ENCODE measurements at places on chromosomes 2 and 18. TPM values are rescaled to one million over a fixed set of nuclear protein-coding genes. Genes with fewer than 3 reads are reported as not detected.

GRCh38 chr2:224520064-224520463 lies 65.1 kb downstream of the CUL3 start:
- ATAC-seq, result no peak

GRCh38 chr2:201656102-201656501 lies 12.8 kb upstream of the TMEM237 start:
- ATAC-seq, result no peak

DNA sequence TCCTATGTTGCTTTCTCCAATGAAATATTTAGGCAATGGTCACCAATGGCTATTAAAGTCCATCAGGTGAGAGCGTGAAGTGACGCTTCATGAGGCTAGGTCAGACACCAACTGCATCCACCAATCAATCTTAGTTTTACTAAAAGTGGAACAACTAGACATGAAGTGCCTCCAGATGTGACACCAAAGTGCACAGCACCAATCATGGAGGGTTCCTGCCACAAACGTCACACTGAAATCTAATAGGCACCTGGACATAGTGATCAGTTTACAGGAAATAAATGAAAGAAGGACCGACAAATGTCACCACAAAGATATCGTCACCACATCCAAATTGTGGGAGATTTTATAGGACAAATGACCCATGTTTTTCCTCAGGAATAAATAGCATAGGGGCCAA lies 70.5 kb downstream of the PSMG2 start:
- ATAC-seq, result no peak

Gene COLEC12
- total RNA-seq, result 34.1 TPM

Gene DNAJB2
- 46.4 TPM for total RNA-seq

DNA sequence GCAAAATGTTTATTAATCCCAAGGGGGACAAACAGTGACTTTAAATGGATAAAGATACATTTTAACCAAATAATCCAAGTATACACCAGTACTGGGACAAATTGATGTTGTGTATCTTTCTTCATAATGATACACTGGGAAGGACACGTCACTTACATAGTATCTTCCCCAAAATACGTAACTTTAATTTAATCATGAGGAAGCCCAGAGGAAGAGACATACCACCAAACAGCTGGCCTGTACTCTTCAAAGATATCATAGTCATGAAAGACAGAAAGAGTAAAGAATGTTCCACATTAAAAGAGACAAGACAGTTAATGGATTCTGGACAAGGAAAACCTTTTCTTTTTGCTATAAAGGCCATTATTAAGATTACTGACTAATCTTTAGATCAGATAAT lies 37.1 kb downstream of the AGFG1 start:
- no peak for ATAC-seq

GRCh38 chr2:37000988-37001556 lies 34.7 kb upstream of the STRN start:
- no peak for ATAC-seq

GRCh38 chr2:207153266-207153975 lies 12.3 kb downstream of the KLF7 start:
- ATAC-seq, result no peak

- no peak for ATAC-seq
Measured at GRCh38 chr2:237708491-237708890, 81.1 kb downstream of the LRRFIP1 start.

Gene GAL3ST2
- total RNA-seq, result not detected

- no peak for ATAC-seq
Measured at GRCh38 chr2:191501561-191502168, 176.3 kb upstream of the NABP1 start.

DNA sequence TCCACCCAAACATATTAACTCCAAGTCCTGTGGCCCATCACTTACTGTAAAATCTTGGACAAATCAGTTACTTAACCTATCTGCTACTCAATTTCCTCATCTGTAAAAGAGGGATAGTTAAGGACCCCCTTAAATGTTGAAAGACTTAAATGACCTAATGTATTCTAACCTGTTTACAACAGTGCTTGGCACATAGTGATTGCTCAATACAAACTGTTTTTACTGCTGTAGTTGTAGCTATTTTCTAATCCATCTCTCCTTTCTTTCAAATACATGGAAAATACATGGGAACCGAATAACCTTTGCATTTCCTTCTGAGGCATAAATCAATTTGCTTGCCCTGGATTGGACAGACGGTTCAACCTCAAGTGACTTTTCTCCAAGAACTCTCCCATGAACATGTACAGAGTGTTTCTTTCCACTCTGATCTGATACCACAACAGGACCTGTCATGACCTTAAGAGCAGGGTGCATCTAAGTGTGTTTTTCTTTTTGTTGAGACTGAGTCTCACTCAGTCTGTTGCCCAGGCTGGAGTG lies 2.7 kb downstream of the LNPK start:
- ATAC-seq, result no peak

- ATAC-seq, result no peak
Measured at GRCh38 chr18:11923450-11923849, 15.3 kb upstream of the MPPE1 start.

DNA sequence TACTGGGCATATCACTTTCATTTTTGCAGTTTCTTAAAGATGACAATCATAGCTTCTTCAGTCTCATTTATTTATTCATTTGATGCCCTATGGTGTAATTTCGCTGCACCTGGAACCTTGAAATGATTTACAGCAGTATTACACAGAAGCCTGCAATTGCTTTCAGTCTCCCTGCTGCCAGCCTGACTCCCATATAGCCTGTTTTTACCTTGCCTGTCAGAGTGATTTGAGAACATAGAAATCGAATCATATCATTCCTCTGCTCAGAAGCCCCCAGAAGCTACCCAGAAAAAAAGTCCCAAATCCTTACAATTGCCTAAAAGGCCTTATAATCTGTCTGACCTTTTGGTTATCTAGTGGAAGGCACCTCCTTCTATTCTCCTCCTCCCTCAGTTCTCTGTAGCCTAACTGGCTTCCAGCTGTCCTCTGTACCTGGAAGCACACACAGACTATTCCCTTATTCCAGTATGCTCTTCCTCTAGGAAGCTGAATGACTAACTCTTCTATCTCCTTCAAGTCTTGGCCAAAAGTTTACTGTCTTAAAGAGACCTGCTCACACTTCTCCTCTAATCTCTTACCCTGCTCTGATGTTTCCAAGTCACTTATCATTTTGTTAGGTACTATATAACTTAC lies 12.6 kb downstream of the SCN3A start:
- no peak for ATAC-seq

GRCh38 chr18:362311-363290 lies 94.8 kb upstream of the THOC1 start:
- ATAC-seq, result no peak

DNA sequence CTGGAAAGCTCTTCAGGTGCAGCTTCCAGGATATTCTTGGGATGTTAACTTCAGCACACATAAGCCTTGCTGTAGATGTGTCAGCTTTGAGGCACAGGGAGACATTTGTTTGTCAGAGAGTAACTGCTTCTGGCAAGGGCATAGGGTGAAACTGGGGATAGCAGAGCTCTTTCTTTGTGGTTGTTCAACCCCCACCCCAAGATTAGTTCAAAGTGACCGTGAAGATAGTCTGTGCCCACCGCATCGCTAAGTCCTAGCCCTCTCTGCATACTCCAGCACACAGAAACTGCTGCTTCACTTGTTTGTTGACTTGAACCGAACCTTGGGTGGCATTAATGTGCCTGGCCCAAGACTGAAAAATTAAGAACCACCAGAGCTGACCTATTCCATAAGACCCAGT lies 1.4 kb downstream of the SLC14A1 start:
- ATAC-seq, result no peak

Gene AKAIN1
- not detected for total RNA-seq

DNA sequence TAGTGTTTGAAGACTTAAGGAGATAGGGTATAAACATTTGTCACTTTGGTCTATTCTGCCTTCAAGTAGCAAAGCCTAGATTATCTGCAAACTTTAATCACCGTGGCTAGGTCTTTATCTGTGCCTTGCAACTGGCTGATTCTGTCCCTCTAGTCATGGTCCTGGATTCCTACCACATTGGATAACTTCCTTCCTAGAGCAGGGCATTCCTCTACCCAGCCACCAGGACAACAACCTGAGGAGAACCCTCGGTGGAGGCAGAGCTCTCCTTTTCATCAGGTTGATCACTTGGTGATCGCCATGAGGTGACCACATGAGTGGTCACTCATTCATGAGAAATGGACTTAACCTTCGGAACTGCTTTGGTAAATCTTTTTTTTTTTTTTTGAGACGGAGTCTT lies 25.3 kb upstream of the PTPRM start:
- no peak for ATAC-seq

DNA sequence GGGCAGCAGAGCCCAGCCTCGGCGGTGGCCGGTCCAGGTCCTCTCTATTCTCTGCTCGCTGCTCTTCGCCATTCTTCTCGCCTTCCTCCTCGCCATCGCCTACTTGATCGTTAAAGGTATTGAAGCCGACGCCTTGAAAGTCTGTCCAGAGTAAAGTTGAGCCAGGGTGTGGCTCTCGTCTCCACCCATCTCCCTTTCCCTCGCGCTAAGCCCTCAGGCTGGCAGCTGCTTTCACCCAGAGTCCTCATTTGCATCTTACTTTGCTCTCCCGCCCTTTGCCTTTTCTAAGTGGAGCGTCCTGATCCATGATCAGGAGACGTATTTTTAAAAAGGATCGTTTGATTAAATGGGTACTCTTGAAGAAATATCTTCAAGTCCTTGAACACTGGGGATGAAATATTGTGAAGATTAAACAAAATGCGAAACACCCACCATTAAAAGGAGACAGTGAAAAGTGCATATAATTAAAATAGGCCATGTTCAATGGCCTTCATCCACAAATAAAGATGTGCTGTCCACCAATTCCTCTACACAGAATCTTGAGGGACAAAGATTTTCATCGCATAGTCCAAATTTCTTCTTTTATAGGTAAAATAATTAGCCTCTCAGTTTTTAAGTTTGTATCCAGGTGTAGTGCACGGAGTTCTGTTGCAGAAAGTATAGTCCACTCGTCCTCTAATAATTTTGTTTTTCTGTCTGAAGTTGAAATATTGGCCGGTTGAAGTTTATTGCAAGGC lies 657 bp downstream of the ARL6IP6 start:
- ATAC-seq, result no peak

GRCh38 chr2:10273215-10274175 lies 29.2 kb upstream of the HPCAL1 start:
- no peak for ATAC-seq

GRCh38 chr2:56369316-56369715 lies 185.5 kb downstream of the CCDC85A start:
- ATAC-seq, result no peak

DNA sequence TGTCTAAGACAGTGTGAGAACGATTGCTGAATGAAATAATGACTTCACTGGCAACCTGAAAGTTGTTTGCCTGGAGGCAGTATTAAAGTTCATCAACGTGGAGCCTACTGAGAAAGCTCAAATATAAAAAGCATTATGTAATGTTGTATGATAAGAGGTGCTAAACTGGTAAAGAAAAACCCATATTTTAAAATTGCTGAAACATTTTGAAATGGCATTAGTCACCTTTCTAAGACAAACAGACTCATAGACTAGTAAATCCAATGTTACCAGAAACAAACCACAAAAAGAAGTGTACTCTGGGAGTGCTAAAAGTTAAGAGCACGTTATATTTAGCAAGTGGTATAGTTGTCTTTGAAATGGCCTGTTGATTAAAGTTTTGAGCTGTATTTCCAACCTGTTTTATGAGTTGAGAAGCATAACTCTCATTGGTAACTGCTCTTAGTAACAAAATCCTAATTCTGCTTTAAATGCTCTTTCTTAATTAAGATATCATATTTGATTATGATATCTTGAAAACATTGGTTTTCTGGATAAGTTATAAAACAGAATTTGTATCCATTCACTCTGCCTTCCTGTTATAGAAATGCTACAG lies 62.7 kb downstream of the CYP1B1 start:
- ATAC-seq, result no peak

Gene C2orf66
- total RNA-seq, result not detected

- no peak for ATAC-seq
Measured at GRCh38 chr2:178361588-178361987, 89.4 kb downstream of the PRKRA start.

GRCh38 chr2:105536175-105536574 lies 137.3 kb upstream of the FHL2 start:
- no peak for ATAC-seq

GRCh38 chr2:23537991-23538390 lies 153.0 kb downstream of the KLHL29 start:
- no peak for ATAC-seq

GRCh38 chr2:7557376-7557775 lies 640.2 kb downstream of the RNF144A start:
- ATAC-seq, result no peak

Gene PRSS56
- total RNA-seq, result not detected

GRCh38 chr2:234679741-234680687 lies 183.1 kb upstream of the ARL4C start:
- ATAC-seq, result peak; percentile 90

GRCh38 chr2:159086342-159086741 lies 117.9 kb downstream of the TANC1 start:
- no peak for ATAC-seq

DNA sequence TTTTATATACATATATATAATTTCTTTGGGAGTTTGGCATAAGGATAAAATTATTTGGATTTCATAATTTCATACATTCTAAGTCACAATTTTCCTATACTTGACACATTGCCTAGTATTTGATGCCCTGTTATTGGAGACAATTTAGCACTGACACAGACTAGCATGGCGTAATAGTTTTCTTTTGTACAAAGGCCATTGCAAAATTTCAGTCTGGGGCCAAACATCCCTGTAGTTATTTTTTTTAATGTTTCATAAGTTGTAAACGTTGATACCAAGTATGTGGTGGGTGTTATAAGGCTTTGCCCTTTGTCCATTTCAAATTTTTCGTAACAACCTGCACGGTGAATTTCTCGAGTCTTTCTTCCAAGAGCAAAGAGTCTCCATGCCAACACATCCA lies 95.7 kb upstream of the NRP2 start:
- no peak for ATAC-seq

GRCh38 chr2:102839668-102840388 lies 78.0 kb downstream of the TMEM182 start:
- no peak for ATAC-seq

DNA sequence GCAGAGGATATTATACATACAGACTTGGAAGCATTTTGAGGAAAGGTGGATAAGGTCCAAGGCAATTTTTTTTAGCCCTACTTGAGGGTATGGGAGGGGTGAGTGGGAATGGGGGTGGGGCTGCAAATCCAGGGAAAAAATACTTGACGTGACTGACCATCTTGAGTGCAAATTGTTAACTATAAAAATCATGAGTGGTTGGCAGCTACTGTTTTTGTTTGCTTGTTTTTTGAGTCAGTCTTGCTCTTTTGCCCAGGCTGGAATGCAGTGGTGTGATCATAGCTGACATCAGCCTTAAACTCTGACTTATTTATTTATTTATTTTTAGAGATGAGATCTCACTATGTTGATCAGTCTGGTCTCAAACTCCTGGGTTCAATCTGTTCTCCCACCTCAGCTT lies 458.8 kb downstream of the PIK3C3 start:
- no peak for ATAC-seq

Gene CPLX4
- total RNA-seq, result not detected

GRCh38 chr2:239882781-239883180 lies 142.4 kb downstream of the NDUFA10 start:
- no peak for ATAC-seq

GRCh38 chr2:172885996-172886395 lies 150.4 kb downstream of the RAPGEF4 start:
- no peak for ATAC-seq

Gene IL1B
- not detected for total RNA-seq

Gene ABHD1
- total RNA-seq, result not detected

Gene UBR3
- total RNA-seq, result 62.3 TPM

Measured in gastroesophageal sphincter (tissue), 4 donors.